ENCODE measurements at places on chromosomes 7 and 10. TPM values are rescaled to one million over a fixed set of nuclear protein-coding genes. Genes with fewer than 3 reads are reported as not detected.
A peak's percentile ranks its signal among the peaks of the same experiment; 100 is the strongest.

DNA sequence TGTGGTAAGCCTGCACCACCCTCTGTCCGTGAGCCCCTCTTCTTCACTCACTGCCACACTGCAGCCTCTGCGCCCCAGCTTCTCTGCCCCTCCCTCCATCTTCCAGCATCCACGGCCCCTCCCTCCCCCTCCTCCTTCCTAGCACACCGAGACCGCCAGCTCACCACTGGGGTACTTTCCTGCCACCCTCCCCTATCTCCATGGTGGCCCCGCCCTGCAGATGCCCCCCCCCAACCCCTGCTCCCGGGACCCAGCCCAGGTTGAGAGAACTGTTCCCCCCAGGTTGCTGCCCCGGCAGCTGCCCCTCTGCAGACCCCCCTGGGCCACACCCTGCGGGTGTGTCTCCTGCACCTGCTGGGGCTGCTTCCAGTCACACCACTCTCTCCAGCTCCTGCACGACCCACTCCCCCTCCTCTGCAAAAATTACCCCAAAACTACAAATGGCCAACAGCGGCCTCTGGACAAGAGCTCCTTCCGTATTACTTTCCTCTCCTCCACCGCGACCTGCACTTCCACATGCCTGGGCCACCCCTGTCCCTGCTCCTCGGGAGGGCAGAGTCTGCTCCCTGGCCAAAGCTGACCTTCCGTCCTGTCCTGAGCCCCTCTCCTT is 209.2 kb upstream of the PPP2R2D start:
- DNase-seq = no peak

WDR86 gene
- total RNA-seq = 1.3 TPM

LZTS2 gene
- 87.7 TPM for total RNA-seq

DNA sequence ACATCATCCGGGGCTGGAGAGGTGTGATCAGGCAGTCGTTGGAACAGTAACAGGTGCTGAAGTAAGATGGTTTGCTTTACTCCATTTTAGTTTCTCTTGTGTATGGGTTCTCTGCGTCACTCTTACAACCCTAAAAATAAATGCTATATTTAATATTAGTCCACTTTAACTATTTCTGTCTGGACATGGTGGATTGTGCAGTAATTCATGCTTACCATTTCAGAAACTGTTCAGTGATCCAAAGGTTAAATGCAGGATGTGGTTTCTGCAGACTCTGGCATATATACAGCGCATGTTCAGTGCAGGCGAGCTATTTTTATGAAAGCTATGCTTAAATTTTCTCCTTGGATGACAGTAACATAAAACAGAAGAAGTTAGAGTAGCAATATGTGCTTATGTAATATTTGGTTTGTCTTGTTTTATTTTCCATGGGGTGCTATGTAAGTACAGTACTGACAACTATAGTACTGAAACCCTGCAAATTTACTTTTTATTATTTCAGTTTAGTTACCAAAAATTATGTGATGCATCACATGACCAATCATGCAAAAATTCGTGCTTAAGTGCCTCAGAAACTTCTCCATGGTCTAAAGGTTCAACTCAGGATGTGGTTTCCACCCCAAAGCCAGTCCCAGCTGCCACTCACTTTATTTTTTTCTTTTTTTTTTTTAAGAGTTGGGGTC is 46.6 kb upstream of the GRID1 start:
- peak; percentile 81 for DNase-seq

DNA sequence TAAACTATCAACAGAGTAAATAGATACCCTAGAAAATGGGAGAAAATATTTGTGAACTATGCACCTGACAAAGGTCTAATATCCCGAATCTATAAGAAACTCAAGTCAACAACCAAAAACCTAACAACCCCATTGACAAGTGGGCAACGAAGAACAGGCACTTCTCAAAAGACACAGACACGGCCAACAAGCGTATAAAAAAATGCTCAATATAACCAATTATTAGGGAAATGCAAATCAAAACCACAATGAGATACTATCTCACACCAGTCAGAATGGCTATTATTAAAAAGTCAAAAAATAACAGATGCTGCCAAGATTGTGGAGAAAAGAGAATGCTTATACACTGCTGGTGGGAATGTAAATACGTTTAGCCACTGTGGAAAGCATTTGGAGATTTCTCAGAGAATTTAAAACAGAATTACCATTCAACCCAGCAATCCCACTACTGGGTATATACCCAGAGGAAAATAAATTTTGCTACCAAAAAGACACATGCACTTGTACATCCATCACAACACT is 63.2 kb upstream of the CAV2 start:
- no peak for DNase-seq

EMX2 gene
- total RNA-seq = 4.5 TPM

All from fibroblast of villous mesenchyme (primary cell).